ENCODE measurements at places on chromosomes 5 and 9.
A peak's percentile ranks its signal among the peaks of the same experiment; 100 is the strongest.

DNA sequence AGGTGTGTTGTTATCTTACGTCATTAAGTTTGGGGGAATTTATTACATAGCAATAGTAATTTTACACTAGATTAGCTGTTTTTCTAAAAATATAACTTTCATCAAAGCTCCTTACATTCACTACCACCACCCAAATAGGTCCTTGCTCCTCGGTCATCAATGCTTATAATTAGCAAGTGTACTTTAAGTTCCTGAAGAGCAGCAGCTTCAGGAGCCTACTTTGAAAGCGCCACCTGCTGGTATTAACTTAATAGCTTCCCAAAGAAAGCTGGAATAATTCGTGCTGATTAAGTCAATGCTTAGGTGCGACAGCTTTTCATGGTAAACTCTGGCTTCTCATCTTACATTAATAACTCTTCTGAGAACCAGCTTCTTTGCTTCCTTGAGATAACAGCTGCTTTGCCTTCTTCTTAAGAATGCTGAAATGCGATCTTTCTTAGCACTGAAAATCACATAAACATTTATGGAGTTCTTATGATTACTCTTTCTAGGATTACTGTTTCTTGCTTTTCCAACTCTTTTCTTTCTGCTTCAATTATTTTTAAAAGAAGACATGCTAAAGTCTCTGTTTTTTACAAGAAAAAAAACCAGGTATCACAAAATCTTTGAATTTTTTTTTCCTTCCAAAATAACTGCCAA is 10.0 kb upstream of the C5 start:
- DNase-seq: peak; percentile 14

GRCh38 chr9:6680797-6681146 is 35.2 kb upstream of the GLDC start:
- no peak for DNase-seq

DNA sequence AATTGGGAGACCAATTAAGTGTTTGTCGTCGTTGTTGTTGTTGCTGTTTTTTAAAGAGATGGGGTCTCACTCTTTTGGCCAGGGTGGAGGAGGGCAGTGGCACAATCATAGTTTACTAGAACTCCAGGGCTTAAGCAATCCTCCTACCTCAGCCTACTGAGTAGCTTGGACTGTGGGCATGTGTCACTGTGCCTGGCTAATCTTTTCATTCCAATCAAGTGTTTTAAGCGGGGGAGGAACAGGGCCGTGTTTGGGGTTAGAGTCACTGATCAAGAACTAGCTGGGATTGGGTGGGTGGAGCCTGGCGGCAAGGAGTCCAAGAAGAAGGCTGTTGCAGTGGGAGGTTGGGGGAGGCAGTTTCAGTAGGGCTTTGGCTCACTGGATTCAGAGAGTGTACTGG is 13.8 kb downstream of the SNX30 start:
- peak; percentile 65 for DNase-seq

GRCh38 chr9:68979538-68980314 is 34.2 kb downstream of the PRKACG start:
- DNase-seq: no peak

DNA sequence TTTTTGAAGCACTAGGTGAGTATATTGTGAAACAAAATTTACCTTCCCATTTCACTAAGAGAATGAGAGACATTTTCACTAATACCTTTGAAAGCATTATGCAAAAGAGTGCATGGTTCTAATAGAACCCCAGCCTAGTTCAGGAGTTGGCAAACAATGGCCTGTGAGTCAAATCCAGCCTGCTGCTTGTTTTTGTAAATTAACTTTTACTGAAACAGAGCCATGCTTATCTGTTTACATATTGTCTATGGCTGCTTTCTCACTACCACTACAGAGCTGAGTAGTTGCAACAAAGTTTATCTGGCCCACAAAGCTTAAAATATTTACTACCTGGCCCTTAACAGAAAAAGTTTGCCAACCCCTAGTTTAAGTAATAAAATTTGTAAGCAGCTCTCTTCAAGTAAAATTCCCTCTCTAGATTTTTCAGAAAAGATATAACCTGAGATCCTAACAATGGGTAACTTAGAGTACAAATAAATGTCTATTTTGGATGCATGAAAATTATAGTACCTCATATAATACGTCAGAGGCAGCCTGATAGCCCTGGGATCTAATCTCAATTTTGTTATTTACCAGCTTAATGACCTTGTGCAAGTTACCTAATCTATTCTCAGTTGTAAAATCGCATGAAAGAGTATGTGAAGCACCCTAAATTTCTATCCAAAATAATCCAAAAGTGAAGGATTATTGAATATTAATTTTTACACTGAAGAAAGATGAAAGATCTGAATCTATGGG is 50.7 kb upstream of the ARL15 start:
- no peak for DNase-seq

GRCh38 chr5:56018832-56019231 is 24.1 kb upstream of the IL6ST start:
- DNase-seq: no peak

DNA sequence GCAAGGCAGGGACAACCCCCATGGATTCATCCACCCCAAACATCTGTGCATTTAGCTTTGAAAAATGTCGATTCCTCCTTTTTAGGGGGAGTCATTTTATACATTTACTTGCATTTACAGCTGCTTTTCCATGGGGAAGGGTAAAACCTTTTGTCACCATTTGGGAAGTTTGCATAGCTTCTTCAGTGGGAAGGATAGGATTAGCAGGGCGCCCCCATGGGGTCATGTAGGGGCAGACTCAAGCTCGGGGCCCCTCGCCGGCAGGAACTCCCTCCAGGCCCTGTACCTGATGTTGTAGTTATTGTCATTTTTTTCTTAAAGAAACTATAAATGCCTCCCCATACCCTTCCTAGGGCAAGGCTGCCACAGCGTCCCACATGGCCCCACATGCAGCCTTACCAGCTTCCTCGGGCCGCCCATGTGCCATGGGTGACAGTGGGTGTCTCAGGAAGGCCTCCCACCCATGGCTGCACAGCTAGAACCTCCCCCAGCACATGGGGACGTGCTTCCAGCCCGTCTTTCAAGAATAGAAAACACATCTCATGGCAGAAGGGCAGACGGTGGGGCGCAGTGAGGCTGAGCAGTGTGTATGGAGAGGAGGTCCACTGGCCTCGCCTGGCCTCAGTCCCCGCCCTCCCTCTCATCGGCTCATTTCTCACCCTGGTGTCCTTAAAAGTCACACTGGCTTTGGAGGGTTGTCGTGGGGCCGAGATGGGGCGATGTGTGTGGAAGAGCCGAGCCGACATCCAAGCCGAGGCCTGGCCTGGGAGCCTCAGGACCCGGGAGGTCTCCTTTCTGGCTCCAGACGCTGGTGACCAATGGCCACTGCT is 76.1 kb upstream of the OTULINL start:
- no peak for DNase-seq

DNA sequence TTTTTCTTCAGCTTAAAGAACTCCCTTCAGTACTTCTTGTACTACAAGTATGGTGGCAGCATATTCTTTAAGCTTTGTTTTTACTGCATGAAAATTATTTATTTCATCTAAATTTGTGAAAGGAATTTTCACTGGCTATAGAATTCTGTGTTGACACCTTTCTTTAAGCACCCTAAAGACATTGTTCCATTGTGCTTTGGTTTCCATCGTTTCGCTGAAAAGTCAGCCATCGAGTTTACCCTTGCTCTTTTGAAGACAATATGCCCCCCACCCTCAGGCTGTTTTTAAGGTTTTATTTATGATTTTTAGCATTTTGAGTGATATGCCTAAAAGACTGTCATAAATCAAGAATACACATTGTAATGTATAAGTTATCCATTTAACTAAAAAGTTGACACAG is 27.3 kb upstream of the COL5A1 start:
- no peak for DNase-seq

DNA sequence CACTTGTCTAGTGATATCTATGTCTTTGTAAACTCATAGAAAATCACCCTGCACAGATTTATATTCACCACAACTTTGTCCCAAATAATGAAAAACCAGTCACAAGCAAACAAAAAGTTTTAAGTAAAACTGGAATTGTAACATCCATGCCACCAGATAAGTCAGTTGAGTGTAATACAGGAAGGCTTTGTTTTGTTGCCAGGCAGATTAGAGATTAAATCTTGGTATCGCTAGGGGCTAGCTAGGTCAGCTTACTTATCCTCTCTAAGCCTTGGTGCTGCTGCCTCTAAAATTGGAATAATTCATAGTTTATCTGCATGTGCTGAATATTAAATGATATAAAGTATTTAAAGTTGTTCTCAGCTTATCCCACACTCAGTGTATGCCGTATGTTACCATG is 1062.5 kb downstream of the CDH9 start:
- DNase-seq: no peak

DNA sequence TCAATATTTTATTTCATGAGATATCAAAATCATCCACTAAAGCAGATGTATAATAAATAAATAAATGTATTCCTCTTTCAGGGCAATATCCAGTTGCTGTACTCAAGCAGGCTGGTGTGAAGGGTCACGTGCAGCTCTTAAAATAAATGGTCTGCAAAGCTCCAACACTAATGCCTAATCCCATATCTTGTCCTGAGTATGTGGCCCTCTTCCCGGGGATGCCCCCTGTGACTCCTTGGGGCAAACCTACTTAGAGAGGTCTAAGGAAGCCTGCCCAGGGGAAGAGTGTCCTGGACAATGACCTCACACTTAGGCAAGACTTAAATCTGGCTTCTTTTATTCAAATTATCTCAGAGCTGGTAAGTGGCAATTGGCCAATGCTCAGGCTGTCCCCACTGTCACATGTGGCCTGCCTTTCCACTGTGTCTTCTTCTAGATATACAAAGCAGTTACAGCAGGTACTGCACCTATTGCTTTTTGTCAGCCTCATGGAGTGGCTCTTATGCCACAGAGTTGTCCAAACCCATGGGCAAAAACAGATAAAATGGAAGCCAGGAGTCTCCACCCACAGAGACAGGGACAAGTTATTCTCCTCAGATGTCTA is 55.3 kb downstream of the SEMA5A start:
- no peak for DNase-seq

- no peak for DNase-seq
These were observed 2.2 kb upstream of the PCYOX1L start for GRCh38 chr5:149355688-149356087.

DNA sequence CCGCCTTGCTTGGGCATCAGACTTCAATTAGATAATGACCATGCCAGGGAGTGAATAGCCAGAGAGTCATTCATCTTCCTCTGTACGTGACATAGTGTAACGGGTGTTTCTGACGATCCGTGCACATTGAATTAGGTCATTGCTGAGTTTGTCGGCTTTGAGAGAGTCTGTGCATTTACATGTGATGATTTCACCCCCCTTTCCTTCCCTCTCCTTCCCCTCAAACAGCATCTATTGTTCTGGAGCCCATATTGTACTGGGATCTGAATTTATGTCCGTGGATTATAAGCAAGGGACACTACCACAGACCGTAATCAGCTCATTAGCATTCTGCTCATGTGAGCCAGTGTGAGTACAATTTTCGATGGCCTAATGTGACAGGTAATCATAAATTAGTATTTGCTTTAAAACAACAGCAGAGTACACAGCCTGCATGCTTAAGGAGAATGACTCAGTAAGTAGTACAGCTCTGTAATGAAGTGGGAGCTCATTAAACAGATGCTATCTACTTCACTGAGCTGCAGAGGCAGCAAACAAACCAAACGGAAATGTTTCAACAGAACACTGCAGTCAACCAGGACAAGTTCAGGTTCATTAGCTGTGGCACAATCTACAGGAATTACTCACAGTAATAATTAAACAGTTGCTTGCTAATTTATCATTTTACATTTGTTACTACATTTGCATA is 302.1 kb downstream of the CSNK1G3 start:
- DNase-seq: peak; percentile 80

DNA sequence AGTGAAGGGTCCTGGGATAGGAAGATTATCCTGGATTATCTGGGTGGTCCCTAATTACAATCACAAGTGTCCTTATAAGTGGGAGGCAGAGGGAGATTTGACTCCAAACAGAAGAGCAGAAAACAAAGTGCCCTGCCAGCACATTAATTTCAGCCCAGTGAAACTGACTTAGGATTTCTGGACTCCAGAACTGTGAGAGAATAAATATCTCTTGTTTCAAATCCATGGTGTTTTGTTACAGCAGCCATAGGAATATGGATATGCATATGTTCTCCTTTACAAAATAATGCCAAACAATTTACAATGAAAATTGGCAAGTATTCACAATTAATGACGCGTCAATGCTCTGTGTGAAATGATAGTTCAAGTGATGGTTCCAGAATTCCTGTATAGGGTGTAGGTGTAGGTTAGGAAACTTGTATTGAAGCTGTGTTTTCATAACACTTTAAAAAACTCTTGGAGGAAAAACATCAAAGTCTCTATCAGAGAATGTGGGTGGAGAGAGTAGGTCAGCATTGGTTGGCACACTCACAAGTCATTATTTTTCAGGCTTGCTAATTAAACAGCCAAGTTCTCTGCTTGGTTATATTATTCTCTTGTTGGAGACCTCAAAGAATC is 19.9 kb upstream of the PLPP1 start:
- no peak for DNase-seq

GRCh38 chr5:170963521-170963920 is 101.7 kb downstream of the RANBP17 start:
- DNase-seq: no peak

DNA sequence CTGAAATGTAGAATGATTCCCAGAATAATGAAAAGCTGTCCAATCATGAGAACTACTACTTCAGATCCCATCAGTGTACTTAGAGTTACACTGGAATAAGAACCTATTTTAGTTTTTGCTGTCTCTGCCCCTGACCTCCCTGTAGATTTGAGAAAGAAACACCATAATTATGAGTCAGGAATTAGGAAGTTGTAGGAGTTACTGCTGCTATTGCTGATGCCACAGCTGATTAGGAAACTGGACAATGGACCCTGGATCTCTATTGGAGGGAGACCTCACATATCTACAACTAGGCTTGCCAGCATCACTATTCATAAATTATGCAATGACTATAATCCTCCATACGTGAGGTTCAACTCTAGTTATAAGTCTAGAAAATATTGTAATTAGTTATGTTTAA is 48.8 kb upstream of the EDIL3 start:
- no peak for DNase-seq

DNA sequence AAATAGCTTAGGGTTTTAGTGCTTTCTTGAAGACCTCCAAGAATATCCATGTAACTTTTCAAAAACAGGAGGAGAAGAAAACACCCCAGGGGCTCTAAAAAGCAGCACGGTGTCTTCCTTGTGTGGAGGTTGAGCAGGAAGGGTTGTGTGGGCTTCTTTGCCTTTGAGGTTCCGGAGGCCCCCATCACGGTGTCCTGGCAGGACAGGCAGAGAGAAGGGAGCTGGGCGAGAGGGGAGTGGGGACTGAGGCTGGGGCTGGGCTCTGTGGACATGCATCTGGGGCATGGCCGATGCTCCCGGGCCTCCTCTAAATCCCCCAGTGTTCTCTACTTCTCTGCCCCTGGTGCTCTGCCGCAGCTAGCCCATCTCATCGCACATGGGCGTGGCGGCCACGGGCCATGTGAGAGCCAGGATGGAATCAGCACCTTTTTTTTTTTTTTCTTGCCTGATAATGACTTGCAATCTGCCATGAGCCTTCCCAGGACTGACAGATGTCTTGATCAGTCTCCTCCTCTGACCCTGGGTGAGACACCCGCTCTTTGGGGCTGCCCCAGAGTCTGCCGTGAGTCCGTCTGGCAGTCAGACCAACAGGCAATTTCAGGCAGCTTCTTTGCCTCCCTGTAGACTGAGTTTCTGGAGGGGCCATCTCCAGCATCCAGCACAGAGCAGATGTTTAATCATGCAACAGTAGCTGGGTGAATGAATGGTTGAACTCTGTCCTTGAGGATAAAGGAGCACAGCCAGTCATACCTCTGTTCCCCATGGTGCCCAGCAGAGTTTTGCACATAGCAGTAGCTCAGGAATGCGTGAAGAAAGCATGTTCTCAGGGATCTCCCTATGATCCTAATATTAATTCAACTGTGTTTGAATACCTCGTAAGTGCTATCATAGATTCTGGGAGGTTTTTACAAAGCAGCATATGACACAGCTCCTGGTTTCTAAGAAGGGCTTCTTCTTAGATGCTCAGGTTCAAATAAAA is 12.1 kb downstream of the CXCL14 start:
- no peak for DNase-seq
